ENCODE measurements at places on chromosomes 2 and 18.

DNA sequence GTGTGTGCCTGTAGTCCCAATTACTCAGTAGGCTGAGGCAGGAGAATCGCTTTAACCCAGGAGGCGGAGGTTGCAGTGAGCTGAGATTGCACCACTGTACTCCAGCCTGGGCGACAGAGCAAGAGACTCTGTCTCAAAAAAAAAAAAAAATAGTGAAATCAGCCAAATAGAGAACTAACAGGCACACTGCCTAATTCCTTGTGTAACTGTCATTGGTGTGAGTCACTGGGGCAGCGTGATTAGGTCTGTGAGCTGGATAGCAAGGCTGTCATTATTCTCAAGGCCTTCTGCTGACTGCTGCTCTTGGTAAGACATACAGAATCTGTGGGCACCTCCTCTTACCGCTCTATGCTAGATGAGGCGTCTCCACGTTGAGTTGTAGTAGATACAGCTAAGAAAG lies 270.3 kb downstream of the NEDD4L start:
- no peak for DNase-seq

GRCh38 chr2:183996825-183997793 lies 601.2 kb upstream of the ZNF804A start:
- no peak for DNase-seq

DNA sequence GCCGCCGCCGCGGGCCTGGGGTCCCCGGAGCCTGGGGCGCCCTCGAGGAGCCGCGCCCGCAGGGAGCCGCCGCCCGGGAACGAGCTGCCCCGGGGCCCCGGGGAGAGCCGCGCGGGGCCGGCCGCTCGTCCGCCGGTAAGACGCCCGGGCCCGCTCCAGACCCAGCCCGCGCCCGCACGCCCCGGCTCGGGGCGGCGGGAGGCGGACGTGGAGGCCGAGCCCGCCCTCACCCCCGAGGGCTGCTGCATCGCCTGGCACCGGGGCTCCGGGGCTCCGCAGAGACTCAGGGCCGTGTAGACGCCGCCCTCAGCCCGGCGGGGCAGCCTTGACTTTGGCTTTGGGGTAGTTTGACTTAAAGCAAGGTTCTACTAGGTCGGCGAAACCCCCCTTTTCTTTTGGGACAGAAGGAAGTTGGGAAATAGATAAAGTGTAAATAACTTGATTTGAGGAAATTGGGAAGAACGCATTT lies 335 bp downstream of the ERFE start:
- DNase-seq = peak; percentile 40

DNA sequence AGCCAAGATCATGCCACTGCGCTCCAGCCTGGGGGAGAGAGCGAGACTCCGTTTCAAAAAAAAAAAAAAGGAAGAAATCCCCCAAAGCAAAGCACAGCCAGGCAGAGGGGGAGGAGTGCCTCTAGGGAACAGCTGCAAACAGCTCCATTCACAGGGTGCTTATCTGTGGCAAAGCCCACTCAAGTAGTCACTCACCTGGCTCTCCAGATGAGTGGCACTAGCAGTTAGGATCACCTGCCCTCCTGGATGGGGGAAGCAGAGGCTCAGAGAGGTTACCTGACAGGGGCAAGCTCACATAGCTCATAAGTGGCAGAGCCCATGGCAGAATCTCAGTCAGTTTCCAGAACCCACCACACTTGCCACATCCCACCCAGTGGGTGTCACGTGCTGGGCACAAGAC lies 30.3 kb downstream of the TFCP2L1 start:
- DNase-seq = no peak

GRCh38 chr2:221229099-221229498 lies 343.0 kb downstream of the EPHA4 start:
- DNase-seq = no peak

- no peak for DNase-seq
These were observed 341.5 kb upstream of the SPHKAP start for GRCh38 chr2:228522977-228523376.

DNA sequence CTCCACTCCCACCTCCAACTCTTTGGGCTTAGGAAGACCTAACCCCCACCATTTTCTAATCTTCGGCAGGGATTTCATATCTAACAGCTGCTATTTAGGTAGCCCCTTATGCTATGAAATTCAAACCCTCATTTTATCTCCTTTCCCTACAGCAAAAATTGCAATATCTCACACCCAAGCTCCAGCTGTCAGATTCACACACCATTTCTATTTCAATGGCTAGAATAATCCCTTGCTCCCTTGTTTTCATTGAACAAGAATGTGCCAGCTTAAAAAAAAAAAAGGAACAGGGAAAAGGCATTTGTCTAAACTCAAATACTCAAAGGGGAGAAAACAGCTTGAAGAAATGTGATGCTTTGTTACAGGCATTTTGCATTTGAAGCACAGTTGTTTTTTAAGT lies 850.6 kb upstream of the ACVR2A start:
- DNase-seq = no peak

- DNase-seq = no peak
These were observed 263.4 kb upstream of the MEIS1 start for GRCh38 chr2:66171530-66171929.

- no peak for DNase-seq
These were observed 191.7 kb upstream of the STK17B start for GRCh38 chr2:196362973-196363549.

GRCh38 chr18:7608174-7608550 lies 41.0 kb downstream of the PTPRM start:
- no peak for DNase-seq

DNA sequence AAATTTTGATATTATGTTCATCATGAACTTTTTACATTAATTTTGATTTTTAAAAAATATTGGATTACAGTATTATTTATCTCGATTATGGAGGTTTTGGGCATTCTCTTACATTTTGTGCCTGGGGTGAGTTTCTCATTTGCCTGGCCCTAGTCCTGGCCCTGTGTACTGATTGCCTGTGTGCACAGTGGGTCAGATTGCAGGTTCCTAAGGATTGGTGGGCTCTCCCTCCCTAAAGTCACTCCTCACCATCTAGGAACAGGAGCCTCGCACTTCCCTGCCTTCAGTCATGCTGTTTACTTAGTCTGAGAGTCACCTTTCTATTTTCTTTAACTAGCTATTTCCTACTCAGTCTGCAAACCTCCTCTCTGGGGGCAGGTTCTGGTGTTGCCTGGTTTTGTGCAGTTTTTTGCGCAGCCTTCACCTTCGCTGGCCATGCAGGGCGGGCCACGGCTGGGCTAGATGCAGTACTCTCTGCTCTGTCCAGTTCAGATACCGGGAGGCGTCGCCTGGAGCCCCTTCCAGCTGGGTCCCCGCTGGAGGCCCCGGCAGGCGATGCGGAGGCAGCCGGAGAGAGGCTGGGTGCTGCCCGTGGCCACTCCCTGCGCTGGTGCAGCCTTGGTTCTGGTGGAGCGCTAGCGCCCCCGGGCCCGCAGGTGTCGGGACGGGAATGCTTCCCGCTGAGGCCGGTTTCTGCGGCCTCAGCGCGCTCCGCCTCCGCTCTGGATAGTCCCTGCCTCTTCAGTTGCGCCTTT lies 23.3 kb upstream of the MC5R start:
- peak; percentile 69 for DNase-seq

GRCh38 chr2:54396107-54396506 lies 60.0 kb upstream of the SPTBN1 start:
- DNase-seq = no peak

GRCh38 chr2:237411683-237412423 lies 2.1 kb downstream of the COL6A3 start:
- DNase-seq = peak; percentile 41

- DNase-seq = no peak
These were observed 77.4 kb downstream of the HDAC4 start for GRCh38 chr2:239323447-239323846.

GRCh38 chr2:60567919-60568768 lies 14.7 kb upstream of the BCL11A start:
- no peak for DNase-seq

- DNase-seq = no peak
These were observed 415.5 kb downstream of the CBLN2 start for GRCh38 chr18:72128649-72129048.

GRCh38 chr2:33497221-33497650 lies 20.8 kb downstream of the RASGRP3 start:
- no peak for DNase-seq

GRCh38 chr2:168426861-168427260 lies 29.2 kb upstream of the CERS6 start:
- no peak for DNase-seq

DNA sequence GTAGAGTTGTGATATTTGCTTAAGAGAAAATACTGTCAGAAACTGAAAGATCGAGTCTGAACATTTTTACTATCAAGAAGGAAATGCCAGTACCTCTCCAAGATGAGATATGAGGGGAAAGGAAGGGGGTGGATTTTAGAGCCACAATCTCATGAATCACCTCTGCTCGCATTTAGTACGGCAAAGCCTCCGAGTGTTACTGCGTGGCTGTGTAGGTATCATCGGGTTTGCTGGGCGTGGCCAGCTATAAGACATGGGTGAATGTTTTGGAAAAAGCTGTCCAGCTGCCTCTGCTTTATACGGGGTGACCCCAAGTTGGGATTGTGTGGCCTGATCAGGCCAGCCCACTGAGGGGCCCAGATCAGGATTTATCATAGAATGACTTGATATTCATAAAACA lies 826.4 kb downstream of the SOCS6 start:
- DNase-seq = no peak

DNA sequence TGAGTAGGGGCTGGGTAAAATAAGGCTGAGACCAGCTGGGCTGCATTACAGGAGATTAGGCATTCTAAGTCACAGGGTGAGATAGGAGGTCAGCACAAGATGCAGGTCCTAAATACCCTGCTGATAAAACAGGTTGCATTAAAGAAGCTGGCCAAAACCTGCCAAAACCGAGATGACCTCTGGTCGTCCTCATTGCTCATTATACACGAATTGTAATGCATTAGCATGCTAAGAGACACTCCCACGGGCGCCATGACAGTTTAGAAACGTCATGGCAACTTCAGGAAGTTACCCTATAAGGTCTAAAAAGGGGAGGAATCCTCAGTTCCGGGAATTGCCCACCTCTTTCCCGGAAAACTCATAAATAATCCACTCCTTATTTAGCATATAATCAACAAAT lies 132.2 kb downstream of the ARL4C start:
- DNase-seq = no peak

- no peak for DNase-seq
These were observed 1012.4 kb upstream of the GYPC start for GRCh38 chr2:125643585-125643984.

DNA sequence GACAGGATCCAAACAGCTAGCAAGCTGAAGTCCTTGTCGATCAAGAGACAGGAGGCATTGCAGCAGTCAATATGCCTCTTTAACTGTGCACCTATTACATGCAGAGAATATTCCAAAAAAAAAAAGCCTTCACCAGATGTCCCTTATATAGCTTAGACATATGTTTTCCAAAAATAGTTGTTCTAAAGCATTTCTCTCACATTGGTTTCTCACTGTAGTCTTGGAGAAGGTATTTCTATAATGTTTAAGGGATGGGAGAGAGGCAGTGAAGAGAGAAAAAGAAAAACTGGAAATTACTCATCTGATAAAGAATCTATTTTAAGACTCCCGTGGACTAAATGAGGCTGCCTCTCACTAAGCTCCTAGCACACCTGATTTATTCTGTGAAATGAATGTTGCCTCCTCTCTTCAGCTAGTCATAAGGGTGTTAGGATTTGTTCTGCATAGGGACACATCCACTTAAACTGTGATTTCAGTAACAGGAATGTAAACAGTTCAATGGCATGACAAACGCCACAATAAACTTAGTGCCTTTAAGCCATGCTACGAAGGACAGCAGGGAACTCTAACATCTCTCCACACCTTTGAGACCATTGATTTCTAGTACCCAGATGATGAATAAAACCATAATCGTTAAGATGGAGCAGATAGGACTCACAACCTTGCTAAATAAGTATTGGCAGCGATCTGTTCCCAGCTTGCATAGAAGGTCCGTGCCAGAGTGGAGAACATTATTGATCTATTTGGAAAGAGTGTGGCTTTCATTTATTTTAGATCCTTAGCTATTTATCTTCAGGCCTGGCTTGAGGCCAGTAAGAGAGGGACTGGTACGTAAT lies 98.6 kb upstream of the NCK2 start:
- DNase-seq = no peak

DNA sequence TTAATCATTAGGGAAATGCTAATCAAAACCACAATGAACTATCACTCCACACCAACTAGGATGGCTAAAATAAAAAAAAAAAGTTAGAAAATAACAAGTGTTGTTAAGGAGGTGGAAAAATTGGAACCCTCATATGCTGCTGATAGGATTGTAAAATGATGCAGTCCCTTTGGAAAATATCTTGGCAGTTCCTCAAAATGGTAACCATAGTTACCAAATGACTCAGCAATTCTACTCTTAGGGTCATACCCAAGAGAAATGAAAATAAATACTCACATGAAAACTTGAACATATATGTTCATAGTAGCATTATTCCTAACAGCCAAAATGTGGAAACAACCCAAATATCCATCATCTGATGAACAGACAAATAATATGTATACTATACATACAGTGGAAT lies 15.7 kb upstream of the ACVR2A start:
- no peak for DNase-seq

GRCh38 chr2:119436993-119437772 lies 5.5 kb downstream of the TMEM37 start:
- no peak for DNase-seq

GRCh38 chr18:35582899-35583558 lies 1.5 kb downstream of the GALNT1 start:
- DNase-seq = peak; percentile 19

GRCh38 chr2:3728104-3729054 lies 25.0 kb downstream of the DCDC2C start:
- peak; percentile 69 for DNase-seq

DNA sequence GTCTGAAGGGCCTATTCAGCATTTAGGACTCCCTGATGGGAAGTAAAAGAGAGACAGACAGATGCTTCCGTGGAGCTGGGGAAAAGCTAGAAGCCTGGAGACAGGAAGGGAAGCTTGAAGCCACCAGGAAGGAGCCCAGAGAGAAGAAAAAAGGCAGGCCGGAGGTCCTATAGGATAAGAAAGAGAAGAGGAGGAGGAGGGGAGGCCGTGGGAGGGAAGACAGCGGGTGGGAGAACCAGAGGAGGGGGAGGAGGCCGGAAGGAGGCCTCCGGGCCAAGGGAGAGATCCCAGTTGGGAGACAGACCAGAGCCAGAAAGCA lies 107.1 kb upstream of the PKDCC start:
- DNase-seq = no peak
